Suppressor macrophage treated with lipopolysaccharide for 1 hour (primary cell): ENCODE measurements at places on chromosomes 2 and 18.

DNA sequence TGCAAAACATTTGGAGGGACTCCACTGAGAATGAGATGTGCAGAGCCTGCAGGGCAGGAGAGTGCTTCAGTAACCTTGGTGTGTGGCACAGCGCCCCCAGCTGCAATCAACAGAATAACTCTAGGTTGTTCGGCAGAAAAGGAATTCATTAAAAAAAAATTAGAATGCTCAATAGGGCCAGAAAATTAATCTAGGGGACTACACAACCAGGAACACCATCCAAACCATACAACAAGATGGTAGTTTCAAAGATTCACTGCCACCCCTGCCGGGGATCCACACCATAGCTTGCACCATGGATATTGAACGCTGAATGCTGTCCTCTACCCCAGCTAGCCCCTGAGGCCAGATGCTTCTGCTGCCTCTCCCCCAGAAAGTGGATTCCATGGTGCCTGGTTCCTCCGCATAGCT, 50.1 kb downstream of the THUMPD2 start:
- peak; percentile 60 for DNase-seq

- no peak for DNase-seq
Measured at GRCh38 chr2:55163941-55164390, 68.1 kb downstream of the CLHC1 start.

DNA sequence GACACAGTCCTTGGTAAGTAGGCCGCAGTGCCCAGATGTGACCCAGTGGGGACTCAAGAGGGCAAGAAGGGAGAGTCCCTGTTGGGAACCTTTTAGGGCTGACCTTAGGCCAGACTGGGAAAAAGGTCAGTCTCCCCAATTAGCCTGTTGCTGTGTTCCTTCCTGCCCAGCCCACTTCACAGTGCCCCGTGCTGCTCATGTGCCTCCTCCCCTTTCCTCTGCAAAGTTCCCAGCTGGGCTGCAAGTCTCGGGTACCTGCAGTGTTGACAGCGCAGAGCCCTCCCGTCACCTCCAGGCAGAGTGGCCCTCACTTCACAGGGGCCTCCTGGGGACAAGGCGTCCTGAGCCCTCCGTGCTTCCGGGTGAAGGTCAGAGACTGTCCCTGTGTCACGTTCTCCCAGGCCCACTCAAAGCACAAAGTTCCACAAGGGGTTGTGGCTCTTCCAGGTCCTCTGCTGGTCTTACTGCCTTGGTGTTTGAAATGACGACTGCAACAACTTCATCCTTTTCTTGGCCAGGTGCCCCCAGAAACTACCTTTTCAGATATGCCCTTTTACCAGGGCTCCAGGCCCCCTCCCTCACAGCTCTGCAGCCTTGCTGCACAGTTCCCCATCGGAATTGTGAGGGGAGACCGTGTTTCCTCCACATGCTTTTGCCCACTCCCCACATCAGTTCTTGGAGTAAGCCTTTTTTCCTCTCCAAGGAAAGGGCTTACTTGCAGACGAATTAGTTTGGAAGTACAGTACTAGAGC, 225.8 kb downstream of the ALPK2 start:
- no peak for DNase-seq

DNA sequence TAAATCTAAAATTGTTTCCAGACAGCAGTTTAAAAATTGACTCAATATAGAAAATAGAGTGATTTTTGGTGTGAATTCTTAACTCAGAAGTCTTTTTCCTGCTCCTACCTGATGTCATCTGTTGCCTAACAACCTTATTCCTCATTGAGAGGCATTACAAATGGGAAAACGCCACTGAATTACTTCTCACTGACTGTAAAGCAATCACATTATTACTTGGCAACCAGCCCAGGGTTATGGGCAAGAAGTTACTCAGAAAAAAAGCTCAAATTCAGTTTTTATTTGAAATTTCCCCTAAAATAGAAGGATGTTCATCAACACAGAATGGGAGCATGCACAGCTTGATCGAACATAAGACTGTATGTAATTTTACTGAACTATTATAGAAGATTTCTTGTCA, 201.8 kb upstream of the GULP1 start:
- no peak for DNase-seq

DNA sequence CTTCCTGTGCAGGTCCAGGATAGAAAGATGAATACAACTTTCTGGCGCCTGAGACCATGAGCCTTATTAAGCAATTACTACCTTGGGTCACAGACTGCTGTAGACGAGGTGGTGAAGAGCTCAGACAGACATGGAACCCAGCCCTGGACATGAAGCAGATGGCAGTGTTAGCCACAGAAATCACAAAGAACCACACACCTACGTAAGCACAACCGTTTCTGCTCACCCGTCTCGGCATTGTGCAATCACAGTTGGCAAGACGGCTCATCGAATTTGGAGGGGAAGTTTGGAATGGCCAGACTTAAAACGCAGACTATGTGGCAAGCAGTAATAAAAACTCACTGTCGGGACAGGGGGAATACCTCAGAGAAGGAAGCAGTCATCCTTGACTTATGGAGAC, 24.3 kb upstream of the ASPRV1 start:
- peak; percentile 94 for DNase-seq

- DNase-seq = no peak
Measured at GRCh38 chr2:54964816-54965215, 85.4 kb downstream of the RTN4 start.

DNA sequence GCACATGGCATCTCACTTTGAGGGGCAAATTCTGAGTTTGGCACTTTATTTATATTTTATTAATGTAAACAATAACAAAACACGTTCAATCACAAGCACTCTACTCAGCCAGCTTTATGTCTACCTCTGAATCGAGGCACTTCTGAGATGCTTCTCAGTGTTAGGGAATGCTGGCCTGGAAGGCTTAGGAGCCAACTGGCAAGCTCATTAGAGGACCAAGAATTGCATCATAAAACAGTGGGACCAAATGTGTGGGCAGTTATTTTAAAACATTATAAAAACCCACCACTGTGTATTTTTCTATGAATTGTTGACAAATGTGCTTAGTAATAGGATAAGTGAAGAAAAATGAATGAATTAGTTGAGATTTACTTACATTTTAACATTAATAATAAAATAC, 46.8 kb upstream of the SMIM21 start:
- no peak for DNase-seq

DNA sequence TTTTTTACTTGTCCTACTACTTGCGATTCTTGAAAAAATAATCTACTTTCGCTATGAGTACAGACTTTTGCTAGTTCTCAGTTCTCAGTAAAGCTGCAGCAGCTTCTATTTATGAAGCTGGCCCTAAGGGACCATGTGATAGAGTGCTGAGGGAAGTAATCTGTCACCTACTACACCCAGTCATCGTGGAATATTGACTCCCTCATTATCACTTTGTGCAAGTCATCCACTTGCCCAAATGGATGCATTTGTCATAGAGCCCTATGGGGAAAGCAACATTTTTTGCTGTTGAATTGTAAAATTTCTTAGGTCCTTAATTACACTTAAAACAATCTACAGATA, 1919.8 kb downstream of the SUCLG1 start:
- no peak for DNase-seq

GRCh38 chr2:81078631-81079030, 774.1 kb upstream of the LRRTM1 start:
- no peak for DNase-seq

DNA sequence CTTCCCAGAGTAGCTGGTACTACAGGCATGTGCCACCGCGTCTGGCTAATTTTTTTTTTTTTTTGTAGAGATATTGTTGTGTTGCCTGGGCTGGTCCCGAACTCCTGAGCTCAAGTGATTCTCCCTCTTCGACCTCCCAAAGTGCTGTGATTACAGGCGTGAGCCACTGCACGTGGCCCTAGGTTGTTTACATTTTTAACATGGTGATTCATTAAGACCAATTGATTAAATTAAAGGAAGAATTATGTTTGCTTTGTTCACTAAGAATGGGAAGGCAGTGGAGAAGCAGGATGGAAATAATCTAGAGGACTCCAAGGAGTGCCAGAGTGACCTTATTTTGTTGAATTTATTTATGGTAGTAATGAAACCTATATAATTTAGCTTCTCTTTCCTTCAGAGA, 7.5 kb downstream of the LCLAT1 start:
- DNase-seq = no peak

GRCh38 chr2:20281876-20282275, 56.9 kb upstream of the SDC1 start:
- DNase-seq = no peak

DNA sequence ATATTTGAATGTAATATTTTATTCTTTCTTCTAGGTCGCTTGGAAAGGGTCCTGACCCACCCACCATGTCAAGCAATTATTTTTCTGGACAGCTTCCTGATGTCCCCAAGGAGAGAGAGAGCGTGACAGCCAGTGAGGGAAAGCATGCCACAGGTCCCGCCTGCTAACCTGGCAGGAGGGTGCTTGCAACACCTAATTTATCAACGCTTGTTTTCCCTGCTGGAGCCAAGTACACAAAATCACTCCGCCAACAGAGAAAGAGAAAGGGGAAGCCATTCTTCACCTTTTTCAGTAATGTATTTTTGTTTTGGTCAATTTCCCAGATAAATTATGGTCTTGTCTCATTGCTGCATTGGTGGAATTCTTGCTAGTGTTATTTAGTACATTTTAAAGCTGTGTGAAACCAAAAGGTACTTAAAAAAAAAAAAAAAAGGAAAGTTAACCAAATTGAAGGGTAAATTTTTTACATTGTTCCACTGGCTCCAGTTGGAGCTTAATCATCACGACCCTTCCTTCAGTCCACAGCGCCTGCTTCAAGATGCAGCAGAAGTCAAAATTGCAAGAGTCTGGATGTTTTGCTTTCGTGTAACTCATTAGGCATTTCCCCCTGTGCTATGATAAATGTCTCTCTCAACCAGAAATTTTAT, 88.5 kb upstream of the COPS8 start:
- no peak for DNase-seq

DNA sequence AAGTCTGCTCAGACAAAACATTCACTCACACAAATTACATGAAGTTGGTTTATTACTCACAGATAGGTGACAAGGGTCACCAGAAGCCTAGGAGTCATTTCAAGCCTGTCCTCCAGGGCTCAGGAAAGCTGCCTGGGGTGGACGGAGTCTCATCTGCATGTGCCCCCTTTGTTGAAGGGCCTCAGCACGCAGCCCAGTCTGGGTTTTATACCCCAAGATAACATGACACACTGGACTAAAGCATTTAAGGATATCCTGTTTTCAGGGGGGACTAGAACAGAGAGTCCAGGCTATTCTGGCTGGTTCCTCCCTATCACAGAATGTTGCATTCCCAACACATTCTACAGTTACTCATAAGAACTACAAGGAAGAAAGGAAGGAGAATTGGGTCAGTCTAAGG, 164.7 kb downstream of the MREG start:
- DNase-seq = no peak

GRCh38 chr2:175203621-175204496, 22.3 kb upstream of the ATP5MC3 start:
- peak; percentile 58 for DNase-seq

GRCh38 chr18:78721238-78721875, 258.3 kb upstream of the SALL3 start:
- no peak for DNase-seq

- DNase-seq = no peak
Measured at GRCh38 chr2:36479406-36479805, 118.6 kb downstream of the FEZ2 start.

DNA sequence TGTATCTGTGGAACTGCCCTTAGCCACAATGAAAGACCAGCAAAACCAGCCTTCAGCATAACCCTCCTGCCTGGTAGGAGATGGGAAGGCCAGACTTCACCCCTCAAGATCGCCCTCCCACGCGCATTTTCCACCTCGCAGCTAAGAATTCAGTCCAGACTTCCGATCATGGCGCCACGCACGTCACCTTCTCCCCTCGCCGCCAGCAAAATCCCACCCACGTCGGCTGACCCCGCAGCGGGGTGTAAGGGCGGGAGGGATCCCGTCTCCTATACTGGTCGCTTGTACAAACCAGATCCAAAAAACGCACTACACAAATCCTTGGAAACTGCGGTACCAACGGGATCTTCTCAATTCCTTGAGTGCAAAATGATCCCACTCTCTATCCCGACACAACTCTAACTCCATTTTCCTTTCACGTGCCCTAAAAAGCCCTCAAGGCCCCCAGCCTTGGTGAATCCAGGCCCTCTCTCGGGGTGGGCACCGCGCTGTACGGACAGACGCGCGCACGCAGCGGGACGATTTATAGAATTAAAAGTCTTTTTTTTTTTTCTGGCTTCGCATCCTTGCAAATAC, 1.0 kb upstream of the BMPR2 start:
- DNase-seq = peak; percentile 70

DNA sequence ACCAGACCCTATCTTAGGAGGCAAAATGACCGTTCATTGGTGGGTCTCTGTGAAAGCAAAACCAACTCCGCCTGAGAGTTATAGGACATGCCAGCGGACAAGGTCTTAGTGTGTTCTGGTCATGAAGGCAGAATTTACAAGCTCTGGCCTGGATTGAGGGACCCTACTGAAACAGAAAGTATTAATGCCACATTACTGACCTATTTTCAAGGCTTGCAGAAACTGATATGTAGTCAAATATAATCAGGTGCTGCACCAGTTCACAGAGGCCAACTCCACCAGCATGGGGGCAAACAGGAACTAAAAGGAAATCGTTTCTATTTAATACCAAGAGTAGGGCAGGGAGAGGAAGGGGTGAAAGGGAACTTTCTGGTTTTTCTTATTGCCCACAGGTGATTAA, 19.7 kb downstream of the TYMS start:
- no peak for DNase-seq

- DNase-seq = no peak
Measured at GRCh38 chr2:175135862-175136261, 32.1 kb downstream of the ATF2 start.

DNA sequence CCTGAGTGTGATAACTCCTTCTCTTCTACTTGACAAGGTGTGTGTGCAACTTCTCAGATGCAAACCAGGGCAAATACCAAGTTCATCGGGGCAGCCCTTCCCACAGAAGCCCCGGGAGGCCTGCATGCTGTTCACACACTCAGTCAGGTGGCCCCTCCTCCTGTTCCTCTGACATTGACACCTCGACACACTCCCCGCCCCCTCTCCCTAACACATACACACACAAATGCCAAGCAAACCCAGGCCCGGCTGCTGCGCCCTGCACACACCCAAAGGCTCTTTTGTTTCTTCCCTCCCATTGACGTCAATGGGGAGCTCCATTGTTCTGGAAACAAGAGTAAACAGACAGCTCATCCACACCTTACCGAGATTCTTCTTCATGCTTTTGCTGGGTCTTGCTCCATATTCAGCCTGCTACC, 1.7 kb upstream of the PER2 start:
- no peak for DNase-seq

- no peak for DNase-seq
Measured at GRCh38 chr2:209690029-209690754, 81.4 kb upstream of the UNC80 start.

DNA sequence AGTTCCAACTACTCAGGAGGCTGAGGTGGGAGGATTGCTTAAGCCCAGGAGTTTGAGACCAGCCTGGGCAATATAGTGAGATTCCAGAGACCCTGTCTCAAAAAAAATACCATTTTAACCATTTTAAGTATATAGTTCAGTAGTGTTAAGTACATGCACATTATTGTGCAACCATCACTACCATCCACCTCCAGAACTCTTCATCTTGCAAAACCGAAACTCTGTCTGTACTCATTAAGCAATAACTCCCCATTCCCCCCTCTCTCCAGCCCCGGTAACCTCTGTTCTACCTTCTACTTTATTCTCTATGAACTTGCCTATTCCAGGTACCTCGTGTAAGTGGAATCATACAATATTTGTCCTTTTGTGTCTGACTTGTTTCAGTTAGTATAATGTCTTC, 86.4 kb downstream of the GFPT1 start:
- peak; percentile 35 for DNase-seq
